ENCODE measurements at places on chromosomes 11 and 22. TPM values are rescaled to one million over a fixed set of nuclear protein-coding genes. Genes with fewer than 3 reads are reported as not detected.

DNA sequence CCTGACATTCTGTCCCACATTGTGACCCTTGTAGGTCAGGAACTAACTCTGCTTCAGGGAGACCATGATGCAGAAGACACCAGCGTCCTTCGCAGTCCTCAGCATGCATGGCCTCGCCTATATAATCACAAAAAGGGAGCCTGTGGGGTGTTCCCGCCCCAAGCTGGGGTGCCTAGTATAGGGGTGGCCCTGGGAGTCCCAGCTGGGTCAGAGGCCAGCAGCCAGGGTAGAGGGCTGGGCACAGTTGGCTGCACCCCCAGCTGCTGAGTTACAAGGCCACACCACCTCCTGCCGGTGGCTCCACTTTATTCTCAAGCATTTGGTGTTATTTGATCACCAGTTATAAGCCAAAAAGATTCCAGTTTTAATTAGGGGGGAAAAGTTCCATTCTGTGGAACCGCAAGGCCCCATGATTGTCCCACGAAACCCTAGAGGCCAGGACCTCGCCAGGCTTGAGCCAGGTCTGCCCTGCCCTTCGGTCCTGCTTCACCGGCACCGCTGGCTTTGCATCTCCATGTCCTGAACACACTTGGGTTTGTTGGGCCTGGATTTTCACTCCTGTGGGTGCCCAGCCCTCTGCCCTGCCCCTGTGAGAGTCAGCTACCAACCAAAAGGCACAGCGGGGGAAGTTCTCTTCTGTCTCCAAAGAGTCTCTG, 15.0 kb upstream of the GNB1L start:
- DNase-seq = no peak

DNA sequence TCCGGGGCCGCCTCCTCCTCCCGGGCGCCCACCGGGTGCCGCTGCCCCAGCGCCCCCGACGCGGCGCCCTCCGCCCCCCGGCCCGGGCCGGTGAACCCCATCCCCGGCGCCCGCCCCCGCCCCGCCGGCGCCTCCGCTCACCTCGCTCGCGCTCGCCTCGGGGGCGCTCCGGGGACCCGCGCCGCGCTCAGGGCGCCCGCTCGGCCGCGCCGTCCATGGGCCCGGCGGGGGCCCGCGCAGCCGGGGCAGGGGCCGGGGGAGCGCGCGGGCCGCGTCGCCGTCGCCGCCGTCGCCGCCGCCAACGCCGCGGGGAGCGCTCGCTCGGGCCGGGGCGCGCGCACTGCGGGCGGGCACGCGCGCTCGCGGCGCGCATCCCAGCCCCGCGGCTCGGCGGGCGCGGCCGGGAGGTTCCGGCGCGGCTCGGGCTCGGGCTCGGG, 293 bp downstream of the DUSP8 start:
- DNase-seq = no peak

DNA sequence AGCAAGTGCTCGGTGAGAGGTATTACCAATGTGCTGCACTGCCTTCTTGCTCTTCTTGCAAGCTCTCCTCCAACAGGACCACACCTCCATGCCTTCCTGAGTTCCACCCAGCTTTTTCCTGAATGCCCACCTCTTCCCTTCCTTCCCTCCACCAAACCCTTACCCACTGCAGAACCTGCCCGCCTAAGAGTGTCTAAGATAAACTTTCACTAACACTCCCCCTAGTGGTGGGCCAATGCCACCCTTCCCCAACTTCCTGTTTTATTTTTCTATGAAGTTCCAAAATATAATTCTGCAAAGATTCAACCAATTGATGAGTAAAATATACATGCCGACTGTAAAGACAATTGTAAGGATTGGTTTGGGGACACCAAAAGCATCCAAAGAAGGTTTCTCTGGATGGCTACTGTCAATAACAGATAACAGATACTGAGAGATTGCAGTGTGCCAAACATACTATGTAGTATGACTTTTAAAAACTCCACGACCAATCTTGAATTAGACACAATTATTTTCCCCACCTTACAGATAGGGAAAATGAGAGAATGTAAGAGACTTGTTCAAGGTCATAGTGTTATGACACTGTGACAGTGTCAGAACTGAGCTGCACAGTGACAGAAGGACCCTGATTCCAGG, 38.6 kb upstream of the BMAL1 start:
- peak; percentile 29 for DNase-seq

DNA sequence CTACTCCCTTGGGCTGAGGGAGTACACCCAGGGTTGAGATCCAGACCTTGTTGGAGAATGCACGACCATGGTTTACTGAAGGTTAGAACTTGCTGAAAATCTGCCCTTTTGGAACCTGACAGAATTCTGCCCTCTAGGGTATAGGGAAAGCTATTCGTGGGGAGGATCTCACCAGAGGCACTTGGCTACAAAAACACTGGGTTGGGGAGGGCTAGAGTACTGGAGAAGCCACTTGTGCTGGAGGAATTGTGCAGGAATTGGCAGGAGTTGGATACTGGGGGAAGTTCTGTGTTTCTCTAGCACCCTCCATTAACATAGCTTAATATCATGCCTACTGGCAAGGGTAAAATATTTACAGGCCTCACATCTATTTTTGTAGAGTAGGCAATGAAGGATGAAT, 55.8 kb downstream of the PPME1 start:
- no peak for DNase-seq

- no peak for DNase-seq
These were observed 2.5 kb downstream of the CDC42EP2 start for GRCh38 chr11:65317025-65317786.

DNA sequence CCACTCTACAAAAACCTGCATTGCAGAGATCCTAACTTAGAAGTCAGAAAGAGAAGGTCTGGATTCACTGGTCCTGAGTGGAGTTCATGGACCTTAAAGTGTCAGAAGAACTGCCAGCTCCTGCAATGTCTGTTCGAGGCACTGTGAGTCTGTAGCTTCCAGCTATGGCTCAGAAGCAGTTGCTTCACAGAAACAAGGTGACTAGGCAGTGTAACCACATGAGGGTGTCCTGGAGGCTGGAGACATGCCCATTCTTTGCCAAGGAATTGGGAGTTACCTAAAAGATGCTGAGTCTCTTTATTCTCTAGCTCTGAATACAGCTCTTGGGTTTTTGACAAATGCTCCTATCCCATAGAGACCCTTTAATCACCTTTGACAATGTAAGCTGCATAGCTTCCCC, 130.5 kb downstream of the SPON1 start:
- DNase-seq = no peak

- no peak for DNase-seq
These were observed 13.4 kb downstream of the NFAM1 start for GRCh38 chr22:42418811-42419242.

DNA sequence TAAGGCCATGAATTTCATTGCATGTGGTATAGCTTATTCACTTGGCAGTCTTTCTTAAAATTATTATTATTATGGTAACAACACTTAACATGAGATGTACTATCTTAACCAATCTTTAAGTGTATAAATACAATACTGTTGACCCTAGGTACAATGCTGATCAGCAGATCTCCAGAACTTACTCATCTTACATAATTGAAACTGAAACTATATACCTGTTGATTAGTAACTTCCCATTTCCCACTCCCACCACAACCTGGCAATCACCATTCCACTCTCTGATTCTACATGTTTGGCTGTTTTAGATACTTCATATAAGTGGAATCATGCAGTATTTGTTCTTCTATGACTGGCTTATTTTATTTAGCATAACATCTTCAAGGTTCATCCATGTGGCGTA, 150.2 kb upstream of the POU2AF2 start:
- DNase-seq = no peak

DNA sequence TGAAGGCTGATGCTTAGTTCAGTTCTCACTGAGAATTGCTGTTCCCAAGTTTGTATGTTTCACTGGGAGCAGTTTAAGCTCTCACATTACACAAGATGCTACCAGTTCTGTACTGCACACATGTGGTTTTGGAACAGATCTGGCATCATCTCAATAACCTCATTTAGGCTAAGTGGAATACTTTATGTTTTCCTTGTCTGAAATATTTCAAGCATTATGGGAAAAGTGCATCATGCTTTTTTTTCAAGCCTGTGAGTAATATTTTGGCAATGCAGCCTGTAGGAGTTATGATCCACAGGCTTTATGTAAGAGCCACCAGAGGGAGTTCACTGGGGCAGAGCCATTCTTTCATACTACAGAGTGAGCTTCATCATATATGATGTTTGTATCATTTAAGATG, 141.5 kb downstream of the OR4C45 start:
- no peak for DNase-seq

GRCh38 chr11:100741866-100742625, 55.0 kb downstream of the ARHGAP42 start:
- no peak for DNase-seq

DNA sequence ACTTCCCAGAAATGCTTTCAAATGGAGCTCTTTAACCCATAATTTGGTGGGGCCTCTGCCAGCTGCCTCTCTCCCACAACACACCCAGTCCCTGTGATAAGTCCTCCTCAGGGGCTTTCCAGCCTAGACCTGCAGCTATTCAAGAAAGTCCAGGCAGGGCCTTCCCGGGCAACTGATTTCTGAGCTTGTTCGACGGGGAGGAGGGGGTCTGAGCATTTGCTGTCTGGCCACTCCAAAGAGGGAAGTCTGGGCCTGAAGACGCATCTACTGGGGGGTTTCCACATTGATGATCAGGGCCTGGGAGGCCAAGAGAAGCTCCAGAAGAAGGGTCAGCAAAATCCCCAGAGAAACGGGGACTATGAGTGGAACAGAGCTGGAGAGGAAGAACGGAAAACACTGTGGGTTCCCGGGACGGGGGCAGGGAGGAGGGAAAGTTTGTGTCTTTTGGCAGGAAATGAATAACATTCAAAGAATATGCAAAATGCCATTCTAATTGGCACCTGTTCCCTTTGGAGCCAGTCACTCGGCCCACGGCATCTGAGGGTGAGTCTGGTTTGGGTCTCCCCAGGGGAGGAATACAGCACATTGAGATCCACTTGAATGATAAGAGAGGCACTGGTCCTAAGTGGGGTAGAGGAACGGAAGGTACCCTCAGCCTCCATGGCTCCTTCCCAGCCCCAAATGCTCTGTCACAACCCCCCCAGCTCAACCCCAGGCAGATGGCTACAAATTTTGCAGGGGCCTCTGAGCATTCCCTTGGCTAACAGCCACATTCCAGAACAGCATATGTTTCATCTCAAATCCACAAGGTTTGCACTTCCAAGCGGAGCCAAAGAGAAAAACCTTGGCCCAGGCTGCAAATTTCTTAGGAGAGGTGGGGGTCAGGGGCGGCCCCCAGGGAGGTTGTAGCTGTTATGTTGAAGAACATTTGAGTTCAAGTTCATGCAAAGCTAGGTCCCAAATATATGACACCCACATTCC, 72.0 kb downstream of the RPUSD4 start:
- DNase-seq = no peak

GRCh38 chr11:118088531-118088930, 1.8 kb upstream of the SMIM35 start:
- no peak for DNase-seq

DNA sequence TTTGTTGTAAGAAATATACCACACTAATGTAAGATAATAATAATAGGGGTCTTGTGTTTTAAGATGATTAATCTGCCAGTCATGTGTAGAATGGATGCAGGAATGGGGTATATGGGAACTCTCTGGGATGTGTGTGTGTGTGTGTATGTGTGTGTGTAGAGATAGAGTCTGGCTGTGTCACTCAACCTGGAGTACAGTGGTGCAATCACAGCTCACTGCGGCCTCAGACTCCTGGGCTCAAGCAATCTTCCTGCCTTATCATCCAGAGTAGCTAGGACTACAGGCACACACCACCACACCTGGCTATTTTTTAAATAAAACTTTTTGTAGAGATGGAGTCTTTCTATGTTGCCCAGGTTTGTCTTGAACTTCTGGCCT, 11.5 kb upstream of the PANX1 start:
- no peak for DNase-seq

GRCh38 chr11:45653277-45653676, 12.1 kb downstream of the CHST1 start:
- no peak for DNase-seq

GRCh38 chr22:35930933-35931332, 97.7 kb downstream of the RBFOX2 start:
- DNase-seq = peak; percentile 42

DNA sequence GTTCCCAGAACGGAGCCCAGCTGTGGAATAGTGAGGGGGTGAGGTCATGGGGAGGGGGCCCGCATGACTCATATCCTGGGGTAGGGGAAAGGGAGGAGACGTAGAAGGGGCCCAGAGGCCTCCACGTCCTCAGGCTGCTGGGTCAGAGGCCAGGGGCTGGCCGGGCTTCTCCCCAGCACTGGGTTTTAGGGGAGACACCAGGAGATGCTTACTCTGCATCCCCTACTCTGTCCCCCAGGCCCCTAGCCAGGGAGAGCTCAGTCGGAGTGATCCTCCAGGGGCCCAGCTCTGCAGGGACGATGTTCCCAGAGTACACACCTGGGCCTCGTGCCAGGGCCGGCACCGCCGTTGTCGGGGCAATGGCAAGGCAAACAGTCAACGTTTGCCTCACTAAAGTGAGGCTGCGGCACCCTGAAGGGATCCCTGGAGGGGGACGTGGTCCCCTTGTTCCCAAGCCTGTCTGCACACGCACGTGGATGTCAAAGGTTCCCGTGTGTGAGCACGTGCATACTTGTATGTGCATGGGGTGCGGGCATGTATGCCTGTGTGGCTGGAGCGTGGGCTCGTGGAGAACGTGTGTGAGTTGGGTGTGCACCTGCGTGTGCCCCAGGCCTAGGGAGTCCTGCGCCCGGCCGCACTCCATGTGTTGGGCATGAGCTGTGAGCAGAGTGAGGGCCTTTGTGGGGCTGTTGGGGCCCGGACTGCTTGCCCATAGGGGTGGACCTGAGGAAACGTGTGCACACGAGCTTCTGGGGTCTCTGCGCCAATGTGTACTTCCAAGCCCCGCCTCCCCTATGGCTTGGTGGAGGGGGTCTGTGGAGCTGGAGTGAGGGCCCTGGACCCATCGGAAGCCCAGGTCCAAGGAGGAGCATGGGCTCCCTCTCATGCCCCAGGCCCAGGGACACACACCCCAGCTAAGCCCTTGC, 14.2 kb downstream of the PRR33 start:
- DNase-seq = no peak

DNA sequence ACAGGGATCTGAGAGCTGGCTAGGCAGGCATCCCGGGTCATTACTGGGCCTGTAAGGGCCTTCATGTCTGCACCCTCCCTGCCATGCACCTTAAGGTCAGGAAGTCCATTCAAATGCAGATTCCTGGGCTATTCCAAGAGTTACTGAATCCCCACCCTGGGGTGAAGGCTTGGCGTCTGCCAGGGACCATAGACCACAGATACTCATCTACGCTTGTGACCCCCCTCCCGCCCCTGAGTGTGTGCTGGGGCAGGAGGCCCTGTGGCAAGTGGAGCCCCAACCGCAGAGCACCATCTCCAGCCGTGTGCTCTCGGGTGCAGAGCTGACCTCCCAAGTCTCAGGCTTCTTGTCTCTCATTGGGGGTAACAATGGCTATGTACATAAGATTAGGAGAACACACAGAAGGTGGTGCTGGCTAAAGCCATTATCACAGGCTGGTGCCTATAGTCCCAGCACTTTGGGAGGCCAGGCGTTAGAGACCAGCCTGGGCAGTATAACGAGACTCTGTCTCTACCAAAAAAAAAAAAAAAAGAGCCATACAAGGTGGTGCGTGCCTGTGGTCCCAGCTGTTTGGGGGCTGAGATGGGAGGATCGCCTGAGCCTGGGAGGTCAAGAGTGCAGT, 19.1 kb upstream of the KCNQ1OT1 start:
- no peak for DNase-seq

NDUFS8 gene
- total RNA-seq = 177 TPM

SIK3 gene
- total RNA-seq = 7.6 TPM

DDTL gene
- total RNA-seq = not detected

CYP2D6 gene
- 0.59 TPM for total RNA-seq

BACE1 gene
- 6.6 TPM for total RNA-seq

LBHD1 gene
- total RNA-seq = 5.5 TPM

TNNI2 gene
- total RNA-seq = not detected

TMEM138 gene
- total RNA-seq = 34.1 TPM

All from NCI-H460 (cell line).